ENCODE measurements at places on chromosomes 5 and 9.

DNA sequence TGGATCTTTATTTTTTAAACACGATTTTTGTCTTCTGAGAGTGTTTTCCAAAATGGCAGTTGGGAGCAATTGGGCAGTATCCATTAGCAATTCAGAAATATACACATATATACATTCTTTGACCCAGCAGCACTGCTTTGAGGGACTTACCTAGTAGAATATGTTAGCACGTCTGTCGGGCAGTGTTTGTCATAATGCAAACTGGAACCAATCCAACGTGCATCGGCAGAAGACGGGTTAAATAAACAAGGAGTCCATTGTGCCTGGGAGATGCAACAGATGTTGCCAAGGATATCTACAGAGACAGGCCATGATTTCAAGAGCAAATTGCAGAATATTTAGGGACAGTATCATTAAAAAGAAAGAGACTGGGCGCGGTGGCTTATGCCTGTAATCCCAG lies 107.0 kb downstream of the COL5A1 start:
- DNase-seq: no peak

- no peak for DNase-seq
These were observed 63.3 kb upstream of the CKS2 start for GRCh38 chr9:89247431-89248353.

DNA sequence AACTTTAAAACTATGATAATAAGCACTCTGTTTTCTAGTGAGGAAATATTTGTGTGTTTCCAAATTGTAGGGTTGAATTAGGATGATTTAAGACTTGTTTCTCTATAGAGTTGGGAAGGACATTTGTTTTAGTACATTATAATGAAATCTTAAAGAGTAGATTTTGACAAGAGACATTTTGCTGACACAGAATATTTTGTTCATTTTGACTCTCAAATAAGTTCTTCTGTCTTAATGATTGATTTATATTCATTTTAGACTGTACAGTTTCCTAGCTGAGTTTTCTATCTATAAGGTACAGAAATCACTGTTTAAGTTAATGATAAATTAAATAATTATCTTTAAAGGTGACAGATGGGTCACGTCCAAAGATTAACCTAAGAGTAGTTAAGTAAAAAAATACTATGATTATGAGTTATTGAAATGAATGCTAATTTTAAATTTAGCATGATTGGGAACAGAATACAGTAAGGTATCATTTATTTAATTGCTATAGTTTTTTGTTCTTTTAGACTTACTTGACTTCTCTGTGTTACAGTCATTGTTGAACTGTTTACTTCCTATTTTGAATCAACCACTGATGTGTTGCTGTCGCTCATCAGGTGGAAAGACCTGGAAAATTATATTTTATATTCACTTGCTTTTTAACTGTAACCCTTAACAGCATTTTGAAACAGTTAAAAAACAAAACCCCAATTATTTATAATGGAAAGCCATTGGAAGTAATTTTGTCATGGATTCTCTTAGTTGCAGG lies 19.5 kb downstream of the PBX3 start:
- DNase-seq: no peak

GRCh38 chr5:81302596-81302995 lies 1.2 kb downstream of the ZCCHC9 start:
- DNase-seq: no peak

DNA sequence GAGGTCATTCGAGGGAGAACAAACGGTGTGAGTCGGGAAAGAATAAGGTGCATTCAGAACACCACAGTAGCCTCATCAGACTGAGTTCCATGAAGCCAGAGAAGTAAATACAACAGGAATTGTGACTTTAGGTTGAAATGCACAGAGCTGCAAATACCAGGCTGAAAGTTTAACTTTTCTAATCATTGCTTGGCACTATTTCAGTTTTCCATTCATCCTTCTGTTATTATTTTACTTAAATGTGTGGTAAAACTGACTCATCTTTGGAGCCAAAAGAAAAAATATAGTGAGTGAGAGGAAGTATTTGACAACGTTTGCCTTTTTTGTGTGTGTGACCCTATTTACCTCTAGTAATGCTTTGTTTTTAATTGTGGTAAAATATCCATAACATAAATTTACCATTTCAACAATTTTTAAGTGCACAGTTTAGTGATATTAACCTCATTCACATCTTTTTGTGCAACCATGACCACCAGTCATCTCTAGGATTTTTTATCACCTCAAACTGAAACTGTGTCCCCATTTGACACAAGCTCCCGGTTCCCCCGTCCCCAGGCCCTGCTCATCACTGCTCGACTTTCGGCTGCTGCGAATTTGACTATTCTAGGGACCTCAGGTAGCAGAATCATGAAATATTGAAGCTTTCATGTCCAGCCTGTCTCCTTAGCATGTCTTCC lies 166.8 kb downstream of the HSD17B3 start:
- no peak for DNase-seq

DNA sequence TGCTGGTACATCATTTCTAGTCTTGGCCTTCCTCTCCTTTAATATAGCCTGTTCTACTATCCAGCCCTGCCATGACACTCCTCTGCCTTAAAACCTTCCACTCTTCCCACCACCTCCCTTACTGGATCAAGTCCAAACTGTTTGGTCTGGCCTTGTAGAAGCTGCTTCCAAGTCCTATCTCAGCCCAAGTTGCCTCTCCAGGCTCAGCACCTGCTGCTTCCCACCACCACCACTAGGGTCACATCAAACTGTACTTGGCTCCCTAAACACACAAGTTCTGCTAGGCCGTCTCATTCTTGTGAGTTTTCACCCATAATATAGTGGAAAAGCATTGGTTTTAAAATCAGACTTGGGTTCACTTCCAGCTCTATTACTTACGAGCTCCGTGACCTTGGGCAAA lies 1.4 kb downstream of the NDUFA8 start:
- peak; percentile 34 for DNase-seq

GRCh38 chr5:40499518-40500273 lies 180.0 kb upstream of the PTGER4 start:
- no peak for DNase-seq

- no peak for DNase-seq
These were observed 45.7 kb downstream of the MUSK start for GRCh38 chr9:110714314-110714713.

- no peak for DNase-seq
These were observed 460.4 kb downstream of the CTNND2 start for GRCh38 chr5:11443831-11444230.

- DNase-seq: no peak
These were observed 2.5 kb downstream of the MAPK9 start for GRCh38 chr5:180289433-180289832.

DNA sequence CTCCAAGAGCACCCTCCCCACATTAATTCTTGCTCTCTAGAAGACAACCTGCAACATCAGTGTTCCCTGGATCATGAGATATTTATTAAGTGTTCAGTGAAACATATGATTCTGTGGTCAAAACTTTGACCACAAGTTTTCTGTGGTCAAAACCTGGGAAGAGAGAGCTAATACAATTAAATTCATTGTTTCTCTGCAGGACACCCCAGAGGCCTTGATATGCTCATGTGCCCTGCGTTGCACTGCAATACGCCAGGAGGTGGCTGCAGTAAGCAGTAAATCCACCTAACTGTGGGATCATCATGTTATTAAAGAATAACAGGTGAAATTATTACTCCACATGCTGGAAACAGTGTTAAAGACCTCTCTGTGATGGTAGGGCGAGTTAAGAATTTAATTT lies 109.3 kb upstream of the SPDL1 start:
- no peak for DNase-seq

DNA sequence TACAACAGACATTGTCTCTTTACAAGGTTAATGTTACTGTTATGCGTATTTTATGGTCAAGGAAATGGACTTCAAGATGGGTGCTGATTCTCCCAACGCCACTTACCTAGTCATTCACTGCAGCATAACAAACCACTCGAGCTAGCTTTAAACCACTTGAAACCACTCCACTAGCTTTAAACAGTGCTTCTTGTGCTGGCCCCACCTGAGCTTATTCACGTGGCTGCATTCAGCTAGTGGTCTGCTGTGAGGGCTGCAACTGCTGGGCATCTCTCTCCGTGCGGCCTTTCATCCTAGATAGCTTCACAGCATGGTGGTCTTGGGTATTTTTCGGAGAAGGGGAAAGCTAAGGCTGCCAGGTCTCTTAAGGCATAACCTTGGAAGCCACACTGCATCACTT lies 3.5 kb upstream of the HRH2 start:
- no peak for DNase-seq

- no peak for DNase-seq
These were observed 328.9 kb downstream of the PJA2 start for GRCh38 chr5:109080896-109081295.

- DNase-seq: no peak
These were observed 24.5 kb upstream of the DUSP1 start for GRCh38 chr5:172795318-172795977.

DNA sequence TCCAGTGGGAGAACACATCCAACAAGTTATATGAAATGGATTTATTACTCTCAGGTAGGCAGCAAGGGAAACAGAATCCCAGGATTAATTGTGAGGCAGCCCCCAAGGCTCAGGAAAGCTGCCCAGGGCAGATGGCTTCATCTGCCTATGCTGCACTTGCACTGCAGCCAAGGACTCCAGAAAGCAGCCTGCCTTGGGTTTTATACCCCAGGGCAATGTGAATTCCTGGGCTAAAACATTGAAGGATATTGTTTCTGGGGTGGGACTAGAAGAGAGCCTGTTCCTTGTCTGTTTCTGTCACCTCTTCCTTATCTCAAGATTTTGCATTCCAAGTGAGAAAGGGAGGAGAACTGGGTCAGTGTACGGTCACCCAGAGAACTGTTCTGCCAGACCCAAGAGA lies 8.8 kb upstream of the CCL27 start:
- DNase-seq: no peak

GRCh38 chr9:113930390-113930783 lies 54.3 kb downstream of the ZNF618 start:
- DNase-seq: no peak

GRCh38 chr9:36938617-36939016 lies 95.5 kb downstream of the PAX5 start:
- DNase-seq: no peak

DNA sequence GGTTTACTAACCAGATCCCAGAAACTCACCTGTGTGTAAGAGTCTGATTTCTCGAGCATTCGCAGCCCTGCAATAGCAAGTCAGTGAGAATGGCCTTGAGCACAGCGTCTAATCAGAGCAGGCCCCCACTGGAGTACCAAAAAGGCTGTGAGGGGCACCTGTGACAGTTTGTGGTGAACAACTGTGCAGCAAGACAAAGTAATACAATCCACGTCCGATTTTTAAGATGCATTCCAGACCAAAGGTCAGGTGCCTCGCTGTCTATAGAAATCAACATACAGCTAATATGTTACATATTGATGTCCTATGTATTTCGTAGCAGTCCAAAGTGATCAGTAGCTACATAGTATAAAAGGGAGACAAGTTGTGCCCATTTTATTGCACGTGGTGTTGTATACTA lies 55.7 kb upstream of the BOD1 start:
- DNase-seq: no peak

DNA sequence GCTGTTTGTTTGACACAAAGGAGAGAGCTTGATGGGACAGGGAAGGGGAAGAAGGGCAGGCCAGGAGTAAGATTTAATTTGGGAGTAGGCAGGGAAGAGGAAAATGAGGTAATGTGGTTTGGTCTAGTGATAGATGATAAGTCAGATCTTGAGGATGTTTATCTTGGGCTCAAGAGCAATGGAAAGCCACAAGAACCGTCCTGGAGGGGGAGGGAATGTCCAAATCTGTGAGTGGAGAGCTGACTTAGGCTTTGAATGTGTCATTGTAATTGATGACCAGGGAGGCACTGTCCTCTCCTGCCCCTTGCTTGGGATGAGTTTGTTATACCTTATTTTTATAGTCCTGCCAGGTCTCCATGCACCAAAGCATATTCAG lies 37.5 kb downstream of the MAMDC2 start:
- no peak for DNase-seq

All from CMK (cell line).